ENCODE measurements at places on chromosomes 1 and 21. TPM values are rescaled to one million over a fixed set of nuclear protein-coding genes. Genes with fewer than 3 reads are reported as not detected.

The PDPN gene
- polyA plus RNA-seq: 55.3 TPM

The C1orf35 gene
- polyA plus RNA-seq: 14.9 TPM

The FLG2 gene
- polyA plus RNA-seq: 0.01 TPM

- peaks cover 23% of the 10 kb centered on the region for H3K4me1 ChIP-seq
- H3K36me3 ChIP-seq: no peaks in the 10 kb centered on the region
- H3K27me3 ChIP-seq: no peaks in the 10 kb centered on the region
- H3K27ac ChIP-seq: peak overlapping the region; percentile 13
- H3K4me3 ChIP-seq: no peak overlapping the region
- no peak for DNase-seq
These were observed 18.0 kb downstream of the CSF1 start for GRCh38 chr1:109928591-109929111.

- DNase-seq: no peak
- H3K27me3 ChIP-seq: no peaks in the 10 kb centered on the region
- H3K4me3 ChIP-seq: no peak overlapping the region
- peaks cover 6% of the 10 kb centered on the region for H3K36me3 ChIP-seq
- no peak overlapping the region for H3K27ac ChIP-seq
These were observed 124.1 kb downstream of the DISP1 start for GRCh38 chr1:222938986-222939385.

Measured in left lung (tissue), 14 donors.